ENCODE measurements at places on chromosomes 2 and 18. TPM values are rescaled to one million over a fixed set of nuclear protein-coding genes. Genes with fewer than 3 reads are reported as not detected.

DNA sequence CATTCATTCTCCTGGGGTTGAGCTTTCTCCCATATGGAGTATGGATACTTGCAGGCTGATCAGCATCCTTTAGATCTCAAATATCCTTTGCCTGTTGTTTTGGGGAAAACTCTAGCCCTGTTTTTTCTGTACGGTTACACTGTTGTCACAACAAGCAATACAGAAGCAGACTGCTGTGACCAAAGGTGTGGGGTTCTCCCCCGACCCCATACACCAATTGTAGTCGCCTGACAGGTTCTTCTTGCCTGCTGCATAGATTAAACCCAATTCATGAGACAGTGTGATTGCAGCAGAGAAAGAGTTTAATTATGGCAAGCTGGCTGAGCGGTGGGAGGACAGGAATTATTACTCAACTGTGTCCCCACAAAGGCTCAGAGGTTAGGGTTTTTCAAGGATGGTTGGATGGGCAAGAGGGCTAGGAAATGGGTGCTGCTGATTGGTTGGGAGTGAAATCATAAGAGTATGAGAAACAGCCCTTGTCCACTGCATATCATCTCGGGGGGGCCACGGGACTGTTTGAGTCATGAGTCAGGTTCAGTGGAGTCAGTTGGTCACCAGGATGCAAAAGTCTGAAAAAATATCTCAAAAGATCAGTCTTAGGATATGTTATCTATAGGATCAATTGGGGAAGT is 40.6 kb downstream of the ITGB1BP1 start:
- DNase-seq = no peak

GRCh38 chr2:106147665-106148064 is 46.4 kb downstream of the UXS1 start:
- DNase-seq = no peak

GRCh38 chr18:11154368-11154989 is 5.1 kb upstream of the PIEZO2 start:
- no peak for DNase-seq

- DNase-seq = no peak
These were observed 238.5 kb upstream of the CHST9 start for GRCh38 chr18:27423581-27423980.

DNA sequence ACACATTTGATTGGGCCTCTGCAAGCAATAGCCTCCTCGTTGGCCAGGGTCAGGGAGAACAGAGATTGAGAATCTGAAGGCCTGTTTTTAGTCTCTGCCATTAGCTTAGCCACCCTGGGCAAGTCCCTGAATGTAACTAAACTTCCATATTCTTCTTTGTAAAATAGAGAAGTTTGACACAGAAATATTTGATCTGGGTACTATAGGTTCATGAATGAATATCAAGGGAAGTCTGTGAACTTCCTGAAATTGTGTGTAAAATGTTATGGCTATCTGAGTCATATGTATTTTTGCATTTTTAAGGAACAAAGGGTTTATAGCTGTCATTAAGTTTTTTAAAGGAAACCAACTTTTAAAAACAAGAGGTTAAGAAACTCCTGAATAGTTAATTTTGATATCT is 23.2 kb downstream of the RND3 start:
- no peak for DNase-seq

DNA sequence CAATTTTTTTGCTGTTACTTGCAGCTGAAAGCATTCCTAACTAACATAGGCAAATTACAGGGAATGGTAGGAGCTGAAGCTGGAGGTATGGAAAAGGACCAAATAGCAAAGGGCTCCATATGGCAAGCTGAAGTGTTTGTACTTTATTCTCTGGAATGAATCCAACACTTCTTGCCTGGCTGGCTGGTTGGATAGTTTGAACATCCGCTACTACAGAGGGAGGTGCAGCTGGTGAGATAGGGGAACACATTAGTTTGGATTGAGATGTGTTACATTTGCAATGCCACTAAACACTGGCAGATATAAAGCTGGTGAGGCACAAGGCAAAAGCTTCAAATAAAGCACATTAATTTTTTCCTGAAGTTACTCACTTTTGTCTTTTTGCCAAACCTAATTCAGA is 291.5 kb downstream of the SP3 start:
- DNase-seq = no peak

- no peak for DNase-seq
These were observed 502.9 kb upstream of the ID2 start for GRCh38 chr2:8178911-8179310.

- DNase-seq = no peak
These were observed 42.5 kb upstream of the PPP1CB start for GRCh38 chr2:28709101-28709500.

DNA sequence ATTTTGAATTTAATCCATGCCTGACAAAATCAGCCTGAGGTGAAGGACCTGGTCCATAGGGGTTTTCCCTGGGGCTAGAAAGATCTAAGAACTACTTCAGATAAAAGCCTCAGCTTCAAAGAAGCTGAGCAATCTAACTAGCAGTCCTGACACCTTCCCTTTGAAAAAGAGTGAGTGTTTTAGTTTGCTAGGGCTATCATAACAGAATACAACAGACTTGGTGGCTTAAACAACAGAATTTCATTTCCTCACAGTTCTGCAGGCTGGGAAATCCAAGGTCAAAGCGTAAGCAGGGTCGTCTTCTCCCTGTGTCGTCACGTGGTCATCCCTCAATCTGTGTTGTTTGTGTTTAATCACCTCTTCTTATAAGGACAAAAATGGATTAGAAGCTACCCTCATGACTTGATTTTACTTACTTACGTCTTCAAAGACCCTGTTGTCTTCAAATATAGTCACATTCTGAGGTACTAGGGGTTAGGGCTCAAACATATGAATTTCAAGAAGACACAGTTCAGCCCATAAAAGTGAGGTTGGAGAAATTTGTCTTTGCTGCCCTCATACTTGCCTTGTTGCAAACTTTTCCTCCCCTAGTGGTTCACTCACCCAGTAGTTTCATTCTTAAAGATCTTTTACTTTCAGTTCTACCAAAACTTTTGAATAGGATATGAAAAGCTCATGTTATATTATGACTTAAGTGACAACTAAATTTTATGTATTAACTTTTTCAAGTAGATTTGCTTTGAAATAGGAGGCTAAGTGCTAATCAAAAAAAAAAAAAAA is 673.8 kb downstream of the ARHGAP15 start:
- no peak for DNase-seq

DNA sequence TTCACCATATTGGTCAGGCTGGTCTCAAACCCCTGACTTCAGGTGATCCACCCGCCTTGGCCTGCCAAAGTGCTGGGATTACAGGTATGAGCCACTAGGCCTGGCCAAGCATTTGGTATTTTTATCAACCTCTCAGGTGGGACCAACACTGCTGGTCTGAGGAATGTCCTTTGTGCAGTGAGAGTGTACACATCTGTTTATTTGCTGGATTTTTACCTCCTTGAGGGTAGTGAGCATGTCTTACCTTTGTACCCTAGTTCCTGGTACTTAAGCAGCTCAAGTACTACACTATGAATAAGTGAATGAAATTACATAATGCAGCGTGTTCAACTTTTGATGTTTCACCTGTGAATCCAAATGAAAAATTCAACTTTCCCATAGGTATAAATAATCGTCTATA is 29.8 kb downstream of the SOS1 start:
- DNase-seq = no peak

GRCh38 chr18:54280220-54280569 is 10.9 kb downstream of the POLI start:
- no peak for DNase-seq

GRCh38 chr2:75077909-75078308 is 119.5 kb downstream of the POLE4 start:
- DNase-seq = no peak

DNA sequence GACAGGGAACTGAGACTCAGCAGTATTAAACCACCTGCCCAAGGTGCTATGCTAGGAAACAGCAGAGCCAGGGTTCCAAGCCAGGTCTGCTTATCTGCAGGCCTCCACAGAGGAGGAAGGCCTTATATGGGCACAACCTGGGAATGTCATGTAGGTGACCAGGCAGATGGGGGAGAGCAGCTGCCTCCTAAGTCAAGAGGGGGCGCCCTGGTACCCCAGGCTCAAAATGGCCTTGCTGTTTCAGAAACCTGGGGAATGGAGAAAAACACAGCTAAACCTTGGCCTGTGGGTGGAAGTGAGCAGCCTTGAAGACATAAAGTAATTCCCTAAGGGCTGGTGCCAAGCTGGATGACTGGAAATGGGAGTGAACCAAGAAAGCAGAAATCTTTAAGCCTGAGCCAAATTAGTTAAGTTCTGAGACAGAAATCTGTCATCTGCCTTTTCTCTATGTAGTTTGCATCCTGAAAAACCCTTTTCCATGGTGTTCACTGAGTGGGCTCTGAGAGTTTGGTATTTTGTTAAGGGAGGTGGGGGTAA is 79.1 kb downstream of the MAPK4 start:
- no peak for DNase-seq

DNA sequence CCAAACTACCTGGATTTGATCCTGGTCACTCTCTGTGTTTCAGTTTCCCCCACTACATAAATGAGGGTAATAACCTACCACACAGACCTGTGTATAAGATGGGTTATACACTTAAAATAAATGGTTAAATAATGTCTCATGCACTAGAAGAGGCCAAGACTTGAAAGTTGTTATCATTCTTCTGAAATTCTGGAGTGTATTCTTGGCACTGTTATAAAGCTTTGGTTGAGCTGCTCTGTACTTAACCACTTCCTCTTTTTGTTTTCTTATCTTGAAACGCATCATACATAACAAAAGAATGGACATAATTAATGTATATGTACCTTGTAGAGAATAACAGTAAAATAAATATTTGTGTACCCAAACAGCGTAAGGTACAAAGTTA is 281.0 kb downstream of the AFF3 start:
- no peak for DNase-seq

GRCh38 chr18:25077038-25077943 is 274.7 kb downstream of the ZNF521 start:
- DNase-seq = no peak

DNA sequence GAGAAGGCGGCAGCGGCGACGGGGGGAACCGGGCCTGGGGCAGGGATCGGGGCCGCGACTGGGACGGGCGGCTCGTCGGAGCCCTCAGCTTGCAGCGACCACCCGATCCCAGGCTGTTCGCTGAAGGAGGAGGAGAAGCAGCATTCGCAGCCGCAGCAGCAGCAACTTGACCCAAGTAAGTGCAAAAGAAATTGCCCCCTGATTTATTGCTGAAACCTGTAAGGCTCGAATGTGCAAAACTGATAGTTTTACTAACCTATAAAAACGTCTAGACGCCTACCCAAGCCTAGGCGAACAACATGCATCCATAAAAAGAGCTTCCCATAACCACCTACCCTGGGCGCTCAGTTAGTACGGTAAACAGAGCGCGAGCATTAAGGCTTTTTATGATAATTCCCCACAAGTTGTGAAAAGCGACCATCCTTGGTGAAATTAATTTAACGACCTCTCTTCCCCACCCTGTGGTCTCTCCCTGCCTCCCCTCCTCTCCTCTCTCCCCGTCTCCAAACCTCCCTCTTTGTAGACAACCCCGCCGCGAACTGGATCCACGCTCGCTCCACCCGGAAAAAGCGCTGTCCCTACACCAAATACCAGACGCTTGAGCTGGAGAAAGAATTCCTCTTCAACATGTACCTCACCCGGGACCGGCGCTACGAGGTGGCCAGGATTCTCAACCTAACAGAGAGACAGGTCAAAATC is 1.0 kb downstream of the HOXD9 start:
- DNase-seq = no peak

DNA sequence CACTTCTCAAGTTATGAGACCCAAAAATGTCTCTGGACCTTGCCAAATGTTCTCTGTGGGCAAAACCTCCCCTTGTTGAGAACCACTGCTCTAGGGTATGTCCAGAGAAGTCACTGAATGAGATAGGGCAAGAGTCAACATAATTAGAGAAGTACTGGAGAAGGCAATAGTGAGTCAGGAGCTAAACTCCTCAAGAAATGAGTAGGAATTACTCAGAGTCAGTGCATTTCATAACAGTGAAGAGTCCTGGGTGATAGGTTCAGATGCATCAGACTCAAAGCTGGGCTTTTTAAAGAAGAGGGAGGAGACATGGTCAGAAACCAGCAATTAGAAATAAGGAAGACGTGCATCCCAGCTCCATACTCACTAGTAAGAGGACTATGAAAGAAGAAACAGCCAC is 38.6 kb upstream of the IHH start:
- no peak for DNase-seq

- no peak for DNase-seq
These were observed 77.8 kb downstream of the NCKAP5 start for GRCh38 chr2:133490411-133490980.

DNA sequence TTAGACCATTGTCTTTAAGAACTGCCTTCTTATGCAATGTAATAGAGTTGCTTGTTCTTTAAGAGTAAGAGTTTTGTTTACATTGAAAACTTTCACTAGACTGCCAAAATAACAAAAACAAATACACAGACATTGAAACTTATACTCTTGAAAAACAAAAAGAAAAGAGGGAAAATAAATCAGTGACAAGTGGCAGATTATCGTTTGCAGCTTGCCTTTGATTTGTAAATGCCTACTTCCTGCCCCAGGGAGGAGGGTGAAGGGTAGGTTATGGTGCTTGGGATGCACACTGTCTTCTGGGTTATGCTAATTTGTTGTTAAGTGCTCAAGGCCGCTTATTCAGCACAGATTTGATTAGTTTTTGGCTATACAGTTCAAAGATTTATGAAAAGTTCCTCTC is 198.7 kb downstream of the TGIF1 start:
- DNase-seq = no peak

- DNase-seq = no peak
These were observed 1080.8 kb upstream of the DDX18 start for GRCh38 chr2:116733699-116734098.

- no peak for DNase-seq
These were observed 68.8 kb downstream of the MEP1B start for GRCh38 chr18:32258558-32259204.

GRCh38 chr2:232502911-232503808 is 15.5 kb upstream of the ECEL1 start:
- DNase-seq = no peak

DNA sequence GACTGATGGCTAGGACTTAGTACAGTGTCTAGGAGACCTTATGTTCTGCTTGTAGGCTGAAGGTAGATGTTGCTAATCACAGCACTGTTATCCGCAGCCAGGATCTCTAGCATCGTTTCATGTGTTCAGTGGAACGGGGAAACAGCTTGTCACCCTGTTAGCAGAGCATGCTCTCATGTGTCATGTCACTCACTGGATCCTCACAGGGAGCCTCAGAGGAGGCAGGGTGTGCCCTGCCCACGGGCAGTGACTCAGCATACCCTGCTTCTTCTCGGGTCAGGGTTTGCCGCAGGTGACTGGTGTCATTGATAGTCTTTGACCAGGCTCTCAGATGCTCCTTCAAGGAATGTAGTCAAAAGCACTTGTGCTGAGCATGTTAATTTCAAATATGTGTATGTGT is 44.4 kb downstream of the RPIA start:
- DNase-seq = no peak

Gene SOS1
- 20.6 TPM for total RNA-seq

Gene KLHL30
- total RNA-seq = 17.3 TPM

Gene WDR35
- 4.8 TPM for total RNA-seq

Gene MATN3
- total RNA-seq = 0.22 TPM

Gene TMEM247
- total RNA-seq = not detected

Gene GPR148
- total RNA-seq = not detected

Gene CDH20
- not detected for total RNA-seq
